ENCODE measurements at places on chromosomes 7 and 10.

DNA sequence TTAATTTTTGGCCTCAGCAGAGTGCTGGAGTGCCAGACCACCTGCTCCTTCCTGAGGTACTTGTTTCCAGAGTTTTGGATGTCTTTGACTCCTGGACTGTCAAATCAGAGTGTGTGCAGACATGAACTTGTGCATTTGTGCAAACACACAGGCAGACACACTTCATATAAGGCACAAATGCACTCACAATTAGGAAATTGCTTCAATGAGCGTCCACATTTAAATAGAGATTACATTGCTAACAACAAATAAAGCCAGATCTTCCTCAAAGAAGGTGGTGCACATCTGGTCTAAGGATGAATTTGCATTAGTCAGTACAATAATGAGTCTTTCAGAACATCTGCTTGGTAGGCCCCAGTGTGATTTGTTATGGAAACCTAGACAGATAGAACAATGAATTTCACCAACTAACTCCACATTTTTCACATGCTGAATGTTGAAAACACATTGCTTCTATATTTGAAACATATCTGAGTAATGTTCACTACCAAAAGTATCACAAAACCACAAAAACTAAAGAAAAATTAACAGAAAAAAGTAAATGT is 266.7 kb upstream of the INHBA start:
- DNase-seq, result no peak

- DNase-seq, result peak; percentile 80
Observed at GRCh38 chr7:47143339-47143738, 438.6 kb downstream of the TNS3 start.

DNA sequence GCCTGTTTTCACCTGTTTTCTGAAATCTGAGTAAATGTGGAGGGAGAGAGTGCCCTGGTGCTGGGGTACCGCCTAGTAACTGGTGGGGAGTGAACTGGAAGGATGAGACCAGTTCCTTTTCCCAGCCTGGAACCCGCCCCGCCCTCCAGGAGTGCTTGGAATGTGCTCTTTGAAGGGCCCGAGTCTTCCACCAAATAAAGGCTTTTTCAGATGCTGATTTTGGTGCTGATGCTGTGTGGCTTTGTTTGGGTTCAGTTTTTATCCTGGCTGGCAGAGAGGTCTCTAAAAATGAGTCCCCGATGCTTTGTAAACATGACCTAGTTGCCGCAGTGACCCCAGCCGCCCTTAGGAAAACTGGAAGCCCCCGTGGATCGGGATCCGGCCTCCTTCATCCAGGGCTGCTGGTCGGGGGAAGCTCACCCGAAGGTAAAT is 25.9 kb downstream of the FOXK1 start:
- DNase-seq, result no peak

GRCh38 chr10:1203216-1203615 is 147.0 kb downstream of the WDR37 start:
- no peak for DNase-seq

GRCh38 chr10:110151467-110151866 is 55.9 kb upstream of the MXI1 start:
- DNase-seq, result no peak

GRCh38 chr7:1752771-1753563 is 82.9 kb downstream of the ELFN1 start:
- DNase-seq, result no peak

DNA sequence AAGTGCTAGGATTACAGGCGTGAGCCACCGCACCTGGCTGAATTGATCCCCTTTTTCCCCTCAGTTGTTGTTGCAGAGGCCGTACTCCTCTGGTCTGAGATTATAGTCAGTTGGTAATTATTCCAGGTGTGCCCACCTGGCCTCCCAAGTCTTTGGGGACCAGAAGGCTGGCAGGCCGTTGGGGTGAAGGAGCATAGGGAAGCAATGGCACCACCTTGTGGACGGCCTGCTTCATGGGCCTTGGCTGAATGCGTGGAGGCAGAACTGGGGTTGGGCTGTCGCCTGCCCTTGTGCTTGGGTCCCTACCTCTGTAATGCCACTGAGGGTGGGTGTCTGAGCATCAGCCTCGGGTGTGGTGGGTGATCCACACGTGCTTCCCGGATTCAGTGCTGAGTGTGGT is 125.7 kb downstream of the RGS10 start:
- peak; percentile 52 for DNase-seq

GRCh38 chr10:99733366-99733765 is 1.3 kb downstream of the CUTC start:
- DNase-seq, result no peak

- DNase-seq, result no peak
Observed at GRCh38 chr10:72611783-72612182, 14.1 kb downstream of the MICU1 start.

DNA sequence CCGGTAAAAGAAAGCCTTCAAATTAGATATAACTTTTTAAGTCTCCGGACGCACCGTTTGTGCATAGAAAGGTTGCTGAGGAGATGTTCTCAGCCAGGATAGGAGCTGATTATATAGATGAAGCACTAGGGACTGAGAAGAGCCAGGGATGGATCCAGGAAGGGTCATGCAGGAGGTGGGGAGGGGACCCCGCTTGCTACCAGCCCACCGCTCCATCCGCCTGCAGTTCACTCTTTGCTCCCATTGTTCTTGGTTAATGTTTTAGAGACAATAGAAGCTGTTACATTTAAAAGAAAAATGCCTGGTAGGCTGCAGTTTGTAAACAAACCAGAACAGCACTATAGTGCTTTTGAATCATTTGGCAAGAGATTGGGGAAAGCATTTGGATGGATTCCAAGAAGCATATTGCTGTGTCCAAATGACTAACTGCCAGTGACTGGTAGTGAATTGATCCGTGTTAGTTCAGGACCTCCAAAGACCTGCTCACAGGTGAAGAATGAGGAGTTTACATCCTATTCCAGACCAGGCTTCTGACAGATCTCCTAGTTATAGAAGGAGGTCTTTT is 175.9 kb upstream of the TAC1 start:
- DNase-seq, result peak; percentile 1

GRCh38 chr10:51363415-51363814 is 289.1 kb downstream of the PRKG1 start:
- DNase-seq, result no peak

DNA sequence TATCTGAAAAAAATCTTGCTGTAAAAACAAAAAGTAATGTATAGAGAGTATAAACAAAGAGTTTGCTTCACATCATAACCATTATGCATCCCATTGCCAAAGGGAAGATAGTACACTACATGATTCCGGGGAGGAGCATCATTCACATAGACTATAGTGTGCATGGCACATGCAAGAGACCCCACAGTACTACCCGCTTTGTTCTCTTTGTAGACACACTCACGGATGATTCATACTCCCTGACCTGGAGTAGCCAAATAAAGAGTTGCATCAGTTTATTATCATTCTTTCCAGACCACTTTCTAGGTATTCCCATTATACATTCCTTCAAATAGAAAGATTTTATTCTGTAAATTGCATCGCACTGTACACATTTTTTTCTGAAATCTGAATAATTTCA is 356.9 kb downstream of the PCDH15 start:
- no peak for DNase-seq

DNA sequence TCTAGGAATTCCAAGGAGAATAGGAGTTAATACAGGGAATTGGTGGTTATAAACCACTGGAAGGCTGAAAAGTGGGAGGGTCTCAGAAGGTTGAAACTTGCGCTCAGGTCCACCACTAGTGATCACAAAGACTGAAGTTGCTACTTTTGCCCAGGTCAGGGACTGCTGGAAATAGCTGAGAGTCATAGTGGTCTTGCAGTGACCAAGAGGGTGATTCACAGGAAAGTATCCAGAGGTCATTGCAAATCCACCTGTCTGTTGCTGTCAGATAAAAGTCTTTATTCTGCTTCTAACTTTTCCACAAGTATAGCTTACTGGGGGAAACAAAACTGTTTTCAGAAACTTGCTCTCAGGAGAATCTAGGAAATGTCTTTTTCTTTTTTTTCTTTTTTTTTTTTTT is 211.5 kb upstream of the PRSS1 start:
- DNase-seq, result no peak

DNA sequence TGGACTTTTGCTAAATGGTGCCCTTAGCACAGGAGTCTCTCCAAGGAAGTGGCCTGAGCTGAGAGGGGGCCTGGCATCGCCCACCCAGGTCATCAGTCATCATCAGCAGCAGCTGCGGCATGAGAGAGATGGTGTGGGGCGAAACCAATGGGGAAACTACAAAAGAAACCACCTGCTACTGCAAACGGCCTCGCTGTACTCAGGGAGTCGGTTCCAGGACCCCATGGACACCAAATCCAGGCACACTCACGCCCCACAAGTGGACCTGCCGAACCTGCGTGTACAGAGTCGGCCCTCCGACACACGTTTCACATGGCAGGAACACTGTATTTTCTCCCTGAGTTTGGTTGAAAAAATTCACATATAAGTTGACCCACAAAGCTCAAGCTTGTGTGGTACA is 37.8 kb downstream of the DIP2C start:
- DNase-seq, result no peak

GRCh38 chr7:90230834-90231233 is 14.1 kb upstream of the CFAP69 start:
- DNase-seq, result no peak

DNA sequence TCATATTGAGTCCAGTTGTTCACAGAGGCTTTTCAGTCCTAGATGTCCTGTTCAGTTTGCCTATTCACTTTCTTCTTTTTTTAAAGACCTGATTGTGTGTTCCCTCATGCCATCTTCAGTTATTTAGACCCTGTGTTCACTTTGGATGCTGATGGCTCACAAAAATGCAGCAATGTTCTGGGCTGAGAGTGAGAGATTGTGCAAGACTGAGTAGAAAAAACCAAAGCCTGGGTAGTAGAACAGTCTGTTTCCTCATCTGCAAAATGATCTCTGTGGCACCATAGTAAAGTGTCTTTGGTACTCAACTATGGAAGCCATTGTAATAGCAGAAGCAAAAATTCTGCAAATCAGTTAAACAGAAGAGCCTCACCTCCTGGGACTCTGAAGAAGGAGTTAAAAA is 43.2 kb downstream of the AKR1B1 start:
- peak; percentile 24 for DNase-seq

- DNase-seq, result no peak
Observed at GRCh38 chr7:47288060-47288459, 293.9 kb downstream of the TNS3 start.

Data from iris pigment epithelial cell (primary cell).